ENCODE measurements at places on chromosomes 7 and 10.

- no peak for DNase-seq
Observed at GRCh38 chr7:81776948-81777630, 7.2 kb upstream of the HGF start.

- DNase-seq, result peak; percentile 80
Observed at GRCh38 chr7:147332988-147333387, 1216.4 kb downstream of the CNTNAP2 start.

- peak; percentile 48 for DNase-seq
Observed at GRCh38 chr10:71598621-71599055, 120.9 kb downstream of the C10orf105 start.

- no peak for DNase-seq
Observed at GRCh38 chr7:106566672-106567071, 94.3 kb downstream of the CCDC71L start.

- DNase-seq, result peak; percentile 28
Observed at GRCh38 chr10:21281765-21282484, 243.6 kb downstream of the SKIDA1 start.

GRCh38 chr10:77073663-77073960, 564.0 kb downstream of the KCNMA1 start:
- no peak for DNase-seq

GRCh38 chr10:95907456-95908253, at the start of gene CC2D2B:
TSS of gene CC2D2B (plus strand) at chr10:95907975. CDS start at chr10:95911324, 3,349 bp downstream.
- peak; percentile 88 for DNase-seq

- DNase-seq, result no peak
Observed at GRCh38 chr10:65618126-65618525, 1307.7 kb upstream of the LRRTM3 start.

DNA sequence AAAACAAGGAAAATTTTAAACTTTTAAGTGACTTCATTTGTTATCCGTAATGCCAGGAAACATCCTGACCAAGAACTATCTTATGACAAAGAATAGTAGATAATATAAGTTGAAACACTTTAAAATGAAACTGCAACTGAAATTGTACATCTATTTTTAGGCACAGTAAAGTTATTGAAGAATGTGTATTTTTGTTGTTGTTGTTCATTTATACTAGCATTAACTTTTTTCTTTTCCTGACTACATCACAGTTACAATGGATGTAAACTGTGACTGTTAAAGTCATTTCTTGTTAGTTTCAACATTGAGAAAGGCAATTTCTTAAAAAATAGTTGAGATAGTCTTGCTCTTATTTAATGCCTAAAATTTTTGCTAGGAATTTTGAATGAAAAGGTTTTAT, 2.6 kb downstream of the CPED1 start:
- DNase-seq, result no peak

All from G401 (cell line).